ENCODE measurements at places on chromosomes 7 and 10.

- DNase-seq: no peak
Measured at GRCh38 chr10:36494371-36494770, 631.0 kb upstream of the ANKRD30A start.

DNA sequence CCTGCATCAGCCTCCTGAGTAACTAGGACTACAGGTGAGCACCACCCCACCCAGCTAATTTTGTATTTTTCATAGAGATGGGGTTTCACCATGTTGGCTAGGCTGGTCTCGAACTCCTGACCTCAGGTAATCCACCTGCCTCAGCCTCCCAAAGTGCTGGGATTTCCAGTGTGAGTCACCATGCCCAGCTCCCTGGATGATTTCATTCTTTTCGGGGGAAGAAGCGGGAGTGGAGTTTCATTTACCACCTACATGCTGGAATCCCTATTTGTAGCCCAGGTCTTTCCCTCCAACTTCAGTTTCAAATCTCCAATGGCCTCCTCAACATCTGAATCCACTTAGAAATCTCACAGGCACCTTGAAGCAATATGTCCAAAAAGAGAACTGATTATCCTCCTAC is 2.9 kb upstream of the BTRC start:
- no peak for DNase-seq

DNA sequence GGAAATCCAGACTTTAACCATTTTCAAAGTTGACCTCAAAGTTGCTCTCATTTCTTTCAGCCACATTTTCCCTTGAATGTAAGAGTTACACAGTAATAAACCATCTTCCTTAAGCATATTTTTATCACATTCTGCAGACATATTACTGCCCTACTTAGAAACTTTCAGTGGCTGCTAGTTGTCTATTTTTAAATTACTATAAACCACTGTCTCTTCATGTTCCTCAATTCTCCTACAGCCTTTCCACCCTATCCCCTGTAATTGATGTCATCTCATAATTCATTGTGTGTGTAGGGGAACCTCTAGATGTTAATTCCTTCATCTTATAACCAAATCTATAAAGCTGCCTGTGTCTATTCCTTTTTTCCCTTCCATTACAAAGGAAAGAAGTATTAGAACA is 78.1 kb upstream of the STRIP2 start:
- DNase-seq: no peak

DNA sequence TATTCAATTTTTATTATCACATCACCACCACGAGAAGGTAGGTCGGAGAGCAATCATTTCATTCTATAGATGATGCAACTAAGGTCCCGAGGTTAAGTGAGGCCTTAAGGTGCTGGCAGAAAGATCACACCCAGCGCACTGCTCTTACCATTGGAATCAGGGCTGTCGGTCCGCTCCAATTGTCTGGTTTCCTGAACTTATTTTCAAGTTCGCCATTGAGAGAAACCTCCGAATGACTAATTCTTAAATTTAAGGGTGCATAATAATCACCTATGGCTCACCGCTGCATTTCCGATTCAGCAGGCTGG is 625 bp upstream of the GSTO2 start:
- DNase-seq: no peak

GRCh38 chr10:122098924-122099323 is 110.0 kb downstream of the TACC2 start:
- DNase-seq: no peak

- no peak for DNase-seq
Measured at GRCh38 chr10:99412099-99412498, 18.3 kb downstream of the GOT1 start.

DNA sequence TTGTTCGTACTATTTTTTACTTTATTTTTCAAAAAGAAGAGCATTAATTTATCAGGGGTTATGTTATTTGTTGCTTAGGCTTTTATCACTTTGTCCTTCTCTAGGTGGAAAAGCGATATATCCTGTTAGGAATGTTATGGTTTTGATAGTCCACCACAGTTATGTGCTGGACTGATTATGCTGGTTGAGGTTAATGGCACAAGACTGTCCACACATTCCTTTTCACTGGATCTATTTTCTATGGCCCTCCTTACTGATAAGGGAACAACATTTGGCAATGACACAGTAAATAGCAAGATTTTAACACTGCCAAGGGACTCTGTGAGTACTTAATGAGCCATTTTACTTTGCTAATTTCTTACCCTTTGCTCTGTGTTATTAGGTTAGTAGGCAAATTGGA is 1212.3 kb downstream of the NXPH1 start:
- no peak for DNase-seq

DNA sequence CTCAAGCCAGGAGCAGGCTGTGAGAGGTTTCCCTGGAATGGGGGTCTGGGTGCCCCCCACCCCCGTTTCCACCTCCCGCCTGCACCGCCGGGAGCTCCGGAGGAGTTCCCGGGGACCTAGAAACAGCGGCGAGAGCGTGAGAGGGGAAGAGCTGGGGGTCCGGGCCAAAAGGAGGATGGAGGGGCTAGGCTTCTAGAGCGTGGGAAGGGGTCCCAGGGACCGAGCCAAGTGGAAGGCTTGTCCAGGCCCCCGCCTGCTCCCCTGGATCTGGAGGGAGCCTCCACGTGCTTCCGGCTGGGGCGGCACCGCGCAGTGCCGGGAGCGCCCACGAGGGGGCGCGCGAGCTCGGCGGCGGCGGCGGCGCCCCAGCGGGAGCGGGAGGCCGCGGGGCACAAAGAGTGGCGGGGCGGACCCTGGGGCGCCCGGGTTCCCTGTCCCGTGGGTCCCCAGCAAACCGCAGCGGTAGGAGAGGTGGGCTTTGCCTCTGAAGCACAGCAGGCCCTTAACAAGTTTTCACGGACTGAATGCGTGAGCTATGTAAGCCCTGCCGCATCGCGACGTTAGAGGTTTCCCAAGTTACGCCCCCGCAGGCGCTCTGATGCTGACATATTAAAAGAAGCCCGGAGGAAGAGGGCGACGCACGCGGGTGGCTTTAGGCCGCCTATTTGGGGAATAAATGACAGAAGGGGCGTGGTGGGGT is 104.4 kb upstream of the LRRC4 start:
- DNase-seq: peak; percentile 69

DNA sequence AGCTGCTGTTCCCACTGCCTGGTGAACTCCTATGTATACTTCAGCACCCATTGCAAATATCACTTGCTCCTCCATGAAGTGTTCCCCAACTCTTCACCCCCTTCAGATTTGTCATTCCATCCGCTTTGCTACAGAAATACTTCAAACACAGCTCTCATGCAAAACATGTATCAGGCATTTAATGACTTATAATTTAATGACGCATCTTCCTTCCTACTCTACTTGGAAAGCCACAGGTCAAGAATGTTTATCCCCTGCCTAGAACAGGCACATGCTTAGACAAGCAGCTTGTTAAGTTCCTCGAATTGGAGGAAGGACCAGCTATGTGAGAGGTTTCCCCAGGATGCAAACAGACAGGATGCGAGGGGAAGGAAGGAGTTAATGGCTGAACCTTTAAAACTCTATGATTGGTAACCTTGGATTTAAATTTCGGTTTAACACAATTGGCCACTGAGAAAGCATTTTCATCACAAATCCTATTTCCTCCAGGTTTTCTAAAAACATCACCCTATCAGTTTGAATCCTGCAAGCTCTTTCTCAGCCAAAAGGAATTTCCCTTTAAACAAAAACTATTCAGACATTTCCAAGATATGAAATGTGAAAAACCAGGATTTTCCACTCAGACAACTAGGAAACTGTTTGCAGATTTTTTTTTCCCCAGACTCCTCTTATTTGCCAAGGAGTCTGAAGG is 11.5 kb downstream of the CREB3L2 start:
- DNase-seq: no peak

DNA sequence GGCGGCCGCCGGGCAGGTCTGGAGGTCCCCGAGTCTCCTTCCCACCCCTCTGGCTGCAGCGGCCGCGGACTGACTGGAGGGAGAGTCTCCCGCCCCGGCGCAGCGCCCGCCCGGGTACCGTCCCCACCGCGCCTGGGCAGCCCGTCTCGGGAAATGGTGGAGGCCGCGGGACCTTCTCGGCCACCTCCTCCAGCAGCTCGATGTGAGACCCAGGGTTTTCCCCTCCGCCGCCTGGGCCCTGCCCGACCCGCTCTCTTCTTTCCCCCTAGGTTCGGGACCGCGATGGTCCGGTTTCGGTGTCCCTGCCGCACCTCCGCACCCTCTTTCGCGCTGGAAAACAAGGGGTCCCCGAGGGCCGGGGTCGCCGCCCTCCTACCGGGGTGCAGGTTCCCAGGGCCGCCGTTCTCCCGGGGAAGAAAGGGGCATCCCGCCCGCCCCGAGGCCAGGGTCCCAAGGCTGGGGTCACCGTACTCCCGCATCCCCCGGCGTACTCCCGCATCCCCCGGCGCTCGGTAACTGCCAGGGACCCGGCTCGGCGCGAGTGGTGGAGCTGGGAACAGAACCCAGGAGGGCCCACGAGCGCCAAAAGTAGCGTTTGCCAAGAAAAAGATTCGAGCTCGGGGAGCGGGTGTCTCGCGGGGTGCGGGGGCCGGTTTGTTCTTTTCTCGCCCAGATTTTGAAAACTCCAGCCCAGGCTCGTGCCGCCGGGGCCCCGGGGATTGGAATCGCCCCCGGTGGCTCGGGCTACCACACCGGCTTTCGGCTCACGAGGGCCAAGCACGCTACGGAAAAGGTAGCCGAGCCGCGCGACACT is 3.4 kb downstream of the TNRC18 start:
- no peak for DNase-seq

DNA sequence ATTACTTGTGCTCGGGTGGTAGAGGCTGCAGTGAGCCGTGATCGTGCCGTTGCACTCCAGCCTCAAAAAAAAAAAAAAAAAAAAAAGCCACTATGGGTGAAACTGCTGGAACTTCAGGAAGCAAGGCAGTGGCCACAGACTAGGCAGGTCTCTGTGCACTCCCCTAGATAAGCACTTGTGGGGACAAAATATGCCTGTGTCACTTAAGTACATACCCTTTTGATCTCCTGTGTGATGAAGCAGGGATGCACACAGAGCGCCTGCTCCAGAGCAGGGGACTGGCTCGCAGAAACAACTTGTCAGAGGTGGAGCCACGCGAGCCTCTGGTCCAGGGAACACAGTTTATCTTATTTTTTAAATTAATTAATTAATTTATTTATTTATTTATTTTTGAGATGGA is 42.9 kb upstream of the PSAP start:
- no peak for DNase-seq

GRCh38 chr10:9781666-9782065 is 1236.0 kb upstream of the CELF2 start:
- no peak for DNase-seq

DNA sequence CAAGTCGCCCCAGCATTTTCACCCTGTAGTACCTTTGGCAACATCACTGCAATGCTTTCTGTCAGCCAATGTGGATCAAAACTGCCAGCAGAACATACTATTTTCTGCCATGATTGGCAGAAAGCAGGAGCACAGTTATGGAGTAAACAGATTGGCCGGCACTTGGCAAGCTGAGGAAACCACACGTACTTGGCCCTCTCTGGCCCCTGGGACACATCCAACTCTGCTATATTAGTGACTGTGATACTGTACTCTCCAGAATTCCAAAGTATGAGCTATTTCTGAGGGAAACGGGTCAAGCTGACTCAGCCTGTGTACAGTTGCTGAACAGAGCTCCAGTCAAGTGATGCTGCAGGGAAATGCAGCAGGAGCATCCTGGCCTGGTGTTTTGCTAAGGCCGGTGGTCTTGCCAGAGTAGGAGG is 39.8 kb upstream of the LANCL2 start:
- no peak for DNase-seq

DNA sequence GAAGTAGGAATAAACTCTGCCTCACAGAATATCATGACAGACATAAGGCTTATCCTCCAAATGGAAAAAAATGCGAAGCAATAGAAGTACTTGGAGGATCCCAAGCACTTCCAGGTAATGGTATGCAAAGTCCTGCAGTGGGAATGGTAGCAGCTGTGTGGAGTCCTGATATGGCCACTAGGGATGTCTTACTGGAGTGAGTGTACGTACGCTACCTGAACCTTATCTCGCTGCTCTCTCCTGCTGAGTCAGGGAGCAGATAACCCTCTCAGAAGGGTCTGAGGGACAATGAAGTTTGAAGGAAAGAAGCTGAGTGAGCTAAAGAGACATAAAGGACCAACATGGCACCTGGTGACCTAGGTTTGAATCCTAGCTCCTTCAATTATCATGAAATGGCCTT is 42.2 kb downstream of the CH25H start:
- no peak for DNase-seq

DNA sequence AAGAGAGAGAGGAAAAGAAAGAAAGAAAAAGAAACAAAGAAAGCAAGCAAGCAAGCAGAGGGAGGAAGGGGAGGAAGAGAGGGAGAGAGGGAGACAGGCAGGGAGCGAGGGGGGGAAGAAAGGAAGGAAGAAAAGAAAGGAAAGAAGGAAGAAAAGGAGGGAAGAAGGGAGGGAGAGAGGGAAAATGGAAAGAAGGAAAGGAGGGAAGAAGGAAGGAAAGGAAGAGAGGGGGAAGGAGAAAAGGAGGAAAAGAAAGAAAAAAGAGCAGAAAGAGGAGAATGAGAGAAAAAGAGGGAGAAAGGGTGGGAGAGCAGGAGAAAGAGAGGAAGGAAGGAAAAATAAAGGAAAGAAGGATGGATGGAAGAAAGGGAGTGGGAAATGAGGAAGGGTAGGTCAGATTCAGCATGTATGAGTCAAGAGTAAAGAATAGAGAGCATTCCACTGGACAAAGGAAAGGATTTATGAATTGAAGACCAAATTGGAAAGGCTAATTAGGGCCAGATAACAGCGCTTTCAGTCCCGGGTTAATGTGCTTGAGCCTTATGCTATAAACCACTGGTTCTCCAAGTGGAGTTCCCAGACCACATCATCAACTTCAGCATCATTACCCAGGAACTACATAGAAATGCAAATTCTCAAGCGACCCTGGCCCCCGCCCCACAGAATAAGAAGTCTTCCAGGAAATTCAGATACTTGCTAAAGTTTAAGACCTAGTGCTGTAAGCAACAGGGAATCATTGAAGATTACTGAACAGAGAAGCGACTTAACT is 85.1 kb downstream of the C10orf90 start:
- no peak for DNase-seq

DNA sequence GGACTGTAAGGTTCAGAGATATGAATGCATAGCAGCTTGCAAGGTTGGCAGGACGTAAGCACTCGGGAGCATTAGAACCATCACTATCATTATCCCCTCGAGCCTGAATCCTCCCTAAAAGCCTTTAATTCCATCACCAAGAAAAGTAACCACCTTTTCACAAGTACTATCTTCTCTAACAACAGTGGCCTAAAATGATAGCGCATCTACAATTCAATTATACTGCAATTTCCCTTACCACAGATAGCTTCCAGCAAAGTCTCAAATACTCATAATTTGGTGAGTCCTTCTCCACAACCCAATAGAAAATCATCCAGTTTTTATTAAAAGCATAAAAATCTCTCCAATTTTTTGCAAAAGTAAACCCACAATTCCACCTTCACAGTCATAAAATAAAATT is 42.0 kb downstream of the COL1A2 start:
- no peak for DNase-seq
